Esophagus (tissue), 2 donors: ENCODE measurements at places on chromosomes 2 and 18. TPM values are rescaled to one million over a fixed set of nuclear protein-coding genes. Genes with fewer than 3 reads are reported as not detected.

Gene COL5A2
- 6.7 TPM for polyA plus RNA-seq

Gene CTAGE1
- polyA plus RNA-seq: not detected

Gene BOLL
- polyA plus RNA-seq: not detected

Gene PROM2
- 82.4 TPM for polyA plus RNA-seq

Gene SULT1C4
- polyA plus RNA-seq: 0.12 TPM

Gene MOCOS
- polyA plus RNA-seq: 4.2 TPM

Gene HTR2B
- polyA plus RNA-seq: 1.3 TPM

Gene COL4A3
- polyA plus RNA-seq: 0.44 TPM

Gene CHST10
- 0.81 TPM for polyA plus RNA-seq

Gene IL18R1
- 0.95 TPM for polyA plus RNA-seq

Gene GREB1
- polyA plus RNA-seq: 0.16 TPM

Gene ANKRD30B
- not detected for polyA plus RNA-seq

Gene CD207
- polyA plus RNA-seq: 10.2 TPM

Gene COL4A4
- polyA plus RNA-seq: 0.16 TPM

Gene MC2R
- polyA plus RNA-seq: not detected

Gene HOXD11
- polyA plus RNA-seq: not detected

Gene PSD4
- 32.6 TPM for polyA plus RNA-seq

Gene NEU2
- not detected for polyA plus RNA-seq

Gene PRSS56
- polyA plus RNA-seq: not detected

Gene GCKR
- 4.0 TPM for polyA plus RNA-seq

Gene DNER
- 0.29 TPM for polyA plus RNA-seq

Gene ATP6V1B1
- 0.88 TPM for polyA plus RNA-seq

Gene CHPF
- 20.2 TPM for polyA plus RNA-seq

Gene CPO
- 0.06 TPM for polyA plus RNA-seq

Gene NPPC
- polyA plus RNA-seq: 2.2 TPM

Gene TRABD2A
- polyA plus RNA-seq: 0.08 TPM
